Memory B cell (primary cell): ENCODE measurements at places on chromosomes 13 and 19.

GRCh38 chr13:80363890-80364503 is 23.1 kb upstream of the SPRY2 start:
- no peak for DNase-seq

DNA sequence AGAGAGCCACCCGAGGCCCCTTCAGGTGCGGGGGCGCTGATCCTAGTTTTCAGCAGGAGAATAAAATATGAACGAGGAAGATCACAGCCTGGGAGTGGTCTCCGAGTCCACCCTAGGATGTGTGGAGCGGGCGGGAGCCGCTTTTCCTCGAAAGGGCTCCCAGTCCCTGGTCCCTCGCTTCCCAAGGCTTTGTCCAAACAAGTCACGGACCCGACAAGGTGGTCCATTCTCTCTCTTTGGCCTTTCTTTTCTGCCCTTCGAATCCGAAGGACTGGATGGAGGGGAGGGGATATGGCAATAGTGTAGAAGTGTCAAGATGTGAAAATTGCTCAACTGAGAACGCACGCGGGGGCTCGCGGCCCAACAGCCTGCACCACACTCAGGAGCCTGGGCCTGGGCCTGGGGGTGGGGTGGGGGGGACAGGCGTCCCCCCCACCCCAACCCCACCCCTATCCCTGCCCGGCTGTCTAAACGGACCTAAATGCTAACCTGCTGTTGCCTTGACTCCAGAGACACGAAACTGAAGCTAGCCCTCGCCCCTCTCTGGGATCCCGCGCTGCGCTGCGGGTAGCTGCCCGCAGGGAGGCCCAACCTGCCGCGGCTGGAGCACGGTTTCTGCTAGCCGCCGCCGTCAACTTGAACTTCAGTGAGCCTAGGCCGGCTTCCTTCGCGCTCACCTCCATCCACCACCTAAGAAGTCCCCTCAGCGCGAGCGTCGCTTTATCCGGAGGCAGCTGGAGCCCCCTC is 7.1 kb downstream of the ZIC2 start:
- no peak for DNase-seq

- no peak for DNase-seq
Observed at GRCh38 chr19:50854636-50855410, at the start of gene KLK3. Gene KLK3 (plus strand): TSS chr19:50854915. CDS start chr19:50854956, 41 bp downstream.

- no peak for DNase-seq
Observed at GRCh38 chr13:71210861-71211260, 656.1 kb downstream of the DACH1 start.

GRCh38 chr13:110746438-110746837 is 32.9 kb downstream of the ING1 start:
- DNase-seq, result no peak
